ENCODE measurements at places on chromosomes 7 and 10. TPM values are rescaled to one million over a fixed set of nuclear protein-coding genes. Genes with fewer than 3 reads are reported as not detected.
A peak's percentile ranks its signal among the peaks of the same experiment; 100 is the strongest.

DNA sequence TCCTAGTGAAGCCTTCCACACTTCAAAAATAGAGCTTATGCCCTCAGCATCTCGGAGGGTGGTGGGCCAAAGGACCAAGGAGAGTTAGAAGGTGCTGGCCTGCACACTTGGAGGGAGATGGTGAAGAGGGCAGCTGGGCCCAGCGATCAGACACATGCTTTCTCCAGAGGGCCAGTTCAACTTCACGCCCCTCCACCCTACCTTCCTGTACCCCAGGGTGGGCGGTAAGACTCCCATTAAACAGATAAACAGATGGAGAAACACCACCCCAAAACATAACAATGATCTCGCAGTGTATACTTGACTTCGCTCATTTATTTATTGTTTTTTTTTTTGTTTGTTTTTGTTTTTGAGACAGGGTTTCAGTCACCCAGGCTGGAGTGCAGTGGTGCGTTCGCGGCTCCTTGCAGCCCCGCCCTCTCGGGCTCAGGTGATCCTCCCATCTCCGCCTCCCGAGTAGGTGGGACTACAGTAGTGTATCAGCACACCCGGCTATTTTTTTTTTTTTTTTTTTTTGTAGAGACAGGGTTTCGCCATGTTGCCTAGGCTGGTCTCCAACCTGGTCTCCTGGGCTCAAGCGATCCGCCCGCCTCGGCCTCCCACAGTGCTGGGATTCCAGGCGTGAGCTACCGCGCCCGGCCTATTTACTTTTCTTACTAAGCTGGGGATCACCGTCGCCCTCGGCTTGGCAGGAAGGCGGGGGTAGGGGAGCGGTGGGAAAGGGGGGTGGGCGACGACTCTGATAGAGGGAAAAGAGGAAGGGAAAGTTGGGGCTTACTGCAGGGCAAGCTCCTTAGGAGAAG, 1.8 kb downstream of the C10orf95 start:
- peak; percentile 79 for DNase-seq
- H3K27ac ChIP-seq, result no peak overlapping the region
- peaks cover 9% of the 10 kb centered on the region for H3K27me3 ChIP-seq
- peak overlapping the region; percentile 82 for H3K4me3 ChIP-seq

GRCh38 chr7:153423210-153423590, 629.0 kb upstream of the DPP6 start:
- no peak for DNase-seq
- no peak overlapping the region for H3K4me3 ChIP-seq
- no peak overlapping the region for H3K27ac ChIP-seq
- no peaks in the 10 kb centered on the region for H3K27me3 ChIP-seq
- H3K4me1 ChIP-seq, result no peaks in the 10 kb centered on the region

- H3K36me3 ChIP-seq, result peaks cover 42% of the 10 kb centered on the region
- DNase-seq, result no peak
- H3K4me3 ChIP-seq, result no peak overlapping the region
- peaks cover 8% of the 10 kb centered on the region for H3K4me1 ChIP-seq
Observed at GRCh38 chr7:141742229-141742628, 4.1 kb downstream of the SSBP1 start.

- no peaks in the 10 kb centered on the region for H3K27me3 ChIP-seq
- H3K36me3 ChIP-seq, result no peaks in the 10 kb centered on the region
- H3K27ac ChIP-seq, result no peak overlapping the region
- no peak overlapping the region for H3K4me3 ChIP-seq
Observed at GRCh38 chr10:63726867-63727266, 205.7 kb downstream of the REEP3 start.

DNA sequence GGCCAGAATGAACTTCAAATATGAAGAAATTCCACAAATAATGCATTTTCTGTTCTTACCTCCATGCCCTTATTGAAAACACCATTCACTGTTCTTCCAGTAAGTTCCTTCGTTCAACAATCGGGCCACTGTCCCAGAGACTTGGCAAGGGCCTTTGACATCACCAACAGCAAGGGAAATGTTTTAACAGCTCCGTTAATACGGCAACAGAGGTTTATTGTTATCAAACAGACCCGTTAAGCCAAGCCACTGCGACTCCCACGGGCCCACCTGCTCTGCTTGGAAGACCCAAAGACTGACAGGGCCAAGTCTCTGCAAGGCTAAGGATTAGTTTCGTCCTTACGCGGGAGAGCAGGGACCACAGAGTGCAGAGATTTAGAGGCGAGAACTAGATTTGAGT, 43.4 kb upstream of the LYZL1 start:
- no peaks in the 10 kb centered on the region for H3K27me3 ChIP-seq
- H3K4me1 ChIP-seq, result no peaks in the 10 kb centered on the region
- H3K4me3 ChIP-seq, result no peak overlapping the region
- no peak for DNase-seq
- H3K36me3 ChIP-seq, result no peaks in the 10 kb centered on the region

DNA sequence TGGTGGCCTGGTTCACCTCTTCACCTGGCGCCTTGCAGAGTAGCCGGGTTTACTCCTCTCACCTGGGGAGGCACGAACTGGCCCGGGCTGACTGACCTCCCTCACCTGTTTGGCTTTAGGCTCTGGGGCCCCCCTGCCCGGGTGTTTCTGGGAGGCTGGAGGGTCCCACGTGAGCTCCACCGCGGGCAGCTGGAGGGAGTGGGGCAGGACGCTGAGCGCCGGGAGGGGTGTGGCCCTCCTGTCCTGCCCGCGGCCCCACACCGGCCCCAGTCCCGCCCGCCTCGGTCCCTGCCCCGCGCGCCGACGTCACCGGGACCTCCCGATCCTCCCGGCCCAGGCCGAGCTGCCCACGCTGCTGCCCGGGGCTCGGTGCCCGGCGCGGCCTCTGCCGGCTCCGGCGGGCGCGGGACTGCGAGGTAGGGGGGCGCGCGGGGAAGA, at the start of gene AMZ1:
Gene AMZ1 (plus strand): TSS at position 322 of the 438 bp plus-strand sequence. CDS start 12,250 bp downstream, outside the sequence.
- no peaks in the 10 kb centered on the region for H3K36me3 ChIP-seq
- peak within 1 kb of the TSS; percentile 58 for H3K4me3 ChIP-seq
- H3K4me1 ChIP-seq, result peaks cover 7% of the 10 kb centered on the region
- DNase-seq, result peak; percentile 49

VWA2 gene
- total RNA-seq, result 0.09 TPM

DNA sequence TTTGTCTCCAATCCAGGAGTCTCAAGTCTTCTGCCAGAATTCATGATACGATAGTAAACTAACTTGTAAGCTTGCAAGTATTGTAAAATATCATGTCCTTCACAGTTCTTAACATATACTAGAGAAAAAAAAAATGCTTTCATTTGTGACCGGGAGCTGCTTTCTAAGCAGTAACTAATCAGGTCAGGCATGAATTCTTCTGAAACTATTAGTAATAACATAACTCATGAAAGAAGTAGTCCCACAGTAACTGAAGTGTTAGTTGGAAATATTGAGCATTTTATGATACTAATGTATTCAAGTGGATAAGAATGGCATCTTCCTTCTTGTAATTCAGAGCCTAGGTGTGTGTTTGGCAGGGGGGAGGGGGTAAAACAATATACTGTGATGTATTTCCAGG, 665.6 kb downstream of the DNAJB9 start:
- no peaks in the 10 kb centered on the region for H3K36me3 ChIP-seq
- DNase-seq, result no peak
- H3K27me3 ChIP-seq, result no peaks in the 10 kb centered on the region

ASB15 gene
- not detected for total RNA-seq

DNA sequence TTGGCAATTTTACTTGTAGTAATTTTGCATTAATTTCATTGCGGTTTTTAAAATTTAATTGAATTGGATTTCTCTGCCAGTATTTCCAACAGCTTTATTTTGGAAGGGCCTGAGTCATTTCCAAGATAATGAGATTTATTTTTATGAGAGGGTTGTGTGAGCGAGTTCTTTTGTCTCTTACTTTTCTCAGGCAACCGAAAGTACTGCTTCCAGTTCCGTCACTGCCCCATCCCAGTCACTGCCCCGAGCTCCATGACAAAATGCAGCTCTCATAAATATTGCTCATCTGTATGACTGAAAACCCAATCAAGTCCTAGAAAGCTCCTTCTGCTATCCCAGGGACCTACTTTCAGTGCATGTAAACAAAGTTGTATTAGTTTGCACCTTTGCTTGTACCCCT, 468.4 kb upstream of the SEMA3D start:
- no peaks in the 10 kb centered on the region for H3K36me3 ChIP-seq
- H3K27ac ChIP-seq, result no peak overlapping the region
- H3K27me3 ChIP-seq, result no peaks in the 10 kb centered on the region
- no peak for DNase-seq
- H3K4me3 ChIP-seq, result no peak overlapping the region

SLC18A3 gene
- not detected for total RNA-seq

DNA sequence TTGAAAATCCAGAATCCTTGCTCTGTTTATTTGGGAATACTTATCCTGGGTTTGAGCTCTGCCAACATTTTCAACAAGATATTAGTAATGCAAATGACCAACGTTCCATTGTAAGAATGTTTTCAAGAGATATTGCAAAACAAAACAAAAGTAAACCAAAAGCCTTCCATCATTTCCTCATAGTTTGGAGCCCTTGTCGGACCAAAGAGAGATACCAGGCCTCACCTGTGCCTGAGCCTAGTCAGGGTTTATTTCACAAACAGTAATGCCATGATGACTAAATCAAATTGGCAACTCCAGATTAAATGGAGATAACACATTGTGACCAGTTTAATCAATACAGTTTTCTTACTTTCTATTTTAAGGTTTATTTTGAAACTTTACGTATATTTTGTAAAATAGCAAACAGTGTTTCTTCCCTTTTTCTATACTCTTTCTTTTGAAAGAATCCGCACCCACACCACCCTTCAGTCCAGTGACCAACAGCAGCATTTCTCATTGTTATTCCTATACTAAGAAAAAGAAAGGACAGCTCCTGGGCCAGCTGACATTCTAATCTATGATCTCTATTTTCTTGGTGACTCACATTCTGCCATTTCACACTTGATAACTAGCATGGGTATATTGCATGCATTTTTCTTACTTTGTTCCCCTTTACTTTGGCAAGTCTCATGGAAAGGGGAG, 168.5 kb upstream of the MEOX2 start:
- H3K27ac ChIP-seq, result no peak overlapping the region
- H3K36me3 ChIP-seq, result no peaks in the 10 kb centered on the region
- H3K27me3 ChIP-seq, result no peaks in the 10 kb centered on the region
- no peak for DNase-seq
- no peak overlapping the region for H3K4me3 ChIP-seq

C7orf57 gene
- total RNA-seq, result not detected

CDNF gene
- 1.8 TPM for total RNA-seq

HELLS gene
- 314 TPM for total RNA-seq

GRCh38 chr10:727162-727790, 37.8 kb upstream of the DIP2C start:
- no peaks in the 10 kb centered on the region for H3K4me1 ChIP-seq
- H3K4me3 ChIP-seq, result no peak overlapping the region
- H3K27me3 ChIP-seq, result no peaks in the 10 kb centered on the region
- no peak for DNase-seq
- no peaks in the 10 kb centered on the region for H3K36me3 ChIP-seq
- H3K27ac ChIP-seq, result no peak overlapping the region

PRTFDC1 gene
- 26.4 TPM for total RNA-seq

MMP21 gene
- total RNA-seq, result not detected

GRCh38 chr7:155001756-155002410, 1.0 kb downstream of the PAXIP1 start:
- DNase-seq, result no peak
- H3K27ac ChIP-seq, result peak overlapping the region; percentile 75
- H3K4me1 ChIP-seq, result peaks cover 7% of the 10 kb centered on the region
- peak overlapping the region; percentile 93 for H3K4me3 ChIP-seq
- no peaks in the 10 kb centered on the region for H3K36me3 ChIP-seq

DNA sequence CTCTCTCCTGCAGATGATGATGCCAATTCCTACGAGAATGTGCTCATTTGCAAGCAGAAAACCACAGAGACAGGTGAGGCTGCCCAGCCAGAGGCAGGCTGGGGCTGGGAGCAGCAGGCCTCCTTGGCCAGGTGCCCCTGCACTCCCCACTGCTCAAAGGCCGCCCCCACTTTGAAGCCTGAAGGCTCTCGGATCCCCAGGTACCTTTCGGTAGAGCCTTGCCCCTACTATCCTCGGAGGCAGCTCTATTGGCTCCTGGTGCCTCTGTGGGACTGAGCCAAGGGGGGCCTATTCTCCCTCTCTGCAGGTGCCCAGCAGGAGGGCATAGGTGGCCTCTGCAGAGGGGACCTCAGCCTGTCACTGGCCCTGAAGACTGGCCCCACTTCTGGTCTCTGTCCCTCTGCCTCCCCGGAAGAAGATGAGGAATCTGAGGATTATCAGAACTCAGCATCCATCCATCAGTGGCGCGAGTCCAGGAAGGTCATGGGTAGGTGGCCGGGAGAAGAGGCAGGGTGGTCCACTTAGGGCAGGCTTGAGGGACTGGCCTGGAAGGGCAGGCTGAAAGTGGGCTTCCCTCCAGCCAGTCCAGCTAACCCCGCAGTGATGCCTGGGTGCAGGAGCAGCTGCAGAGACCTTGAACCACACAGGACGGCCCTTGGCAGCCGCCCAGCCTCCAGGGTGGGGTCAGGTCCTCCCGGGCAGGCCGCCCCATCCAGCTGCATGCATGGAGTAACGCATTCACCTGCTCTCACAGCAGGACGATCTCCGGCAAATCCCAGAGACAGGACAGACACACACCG, 14.1 kb downstream of the LAT2 start:
- H3K27ac ChIP-seq, result no peak overlapping the region
- no peaks in the 10 kb centered on the region for H3K36me3 ChIP-seq
- H3K4me1 ChIP-seq, result no peaks in the 10 kb centered on the region
- no peak for DNase-seq
- no peak overlapping the region for H3K4me3 ChIP-seq
- H3K27me3 ChIP-seq, result no peaks in the 10 kb centered on the region

DNA sequence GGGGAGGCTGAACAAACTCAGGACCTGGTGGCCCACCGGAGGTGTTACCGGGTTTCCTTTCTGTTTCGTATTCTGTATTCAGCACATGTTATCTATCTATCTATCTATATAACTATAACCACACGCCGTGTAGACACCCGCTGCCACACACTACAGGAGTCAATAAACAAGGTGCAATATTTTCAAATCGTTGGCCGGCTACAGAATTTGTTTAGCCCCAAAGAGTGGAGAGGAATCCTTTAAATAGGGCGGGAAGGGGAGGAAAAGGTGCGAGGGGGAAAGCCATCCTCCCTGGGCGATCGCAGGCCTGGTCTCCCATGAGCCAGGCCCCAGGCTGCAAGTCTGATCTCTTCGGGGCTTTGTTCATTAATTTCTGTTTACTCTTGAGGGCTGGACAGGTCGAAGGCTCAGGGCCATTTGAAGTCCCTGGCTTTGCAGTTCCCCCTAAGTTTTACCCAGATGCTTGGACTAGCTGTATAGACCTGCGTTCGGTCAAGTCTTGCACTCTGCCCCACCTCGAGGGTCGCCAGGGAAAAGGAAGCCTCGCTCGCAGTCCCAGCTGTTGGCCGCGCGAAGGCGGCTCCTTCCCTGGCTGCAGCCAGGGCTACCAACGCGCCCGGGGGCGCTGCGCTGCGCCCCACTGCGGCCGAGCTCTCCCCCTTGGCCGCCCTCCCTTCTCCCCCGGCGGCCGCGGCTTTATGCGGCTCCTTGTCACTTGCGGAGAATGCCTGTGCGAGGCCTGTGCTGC, 3.8 kb downstream of the NKX2-3 start:
- no peak for DNase-seq
- no peaks in the 10 kb centered on the region for H3K36me3 ChIP-seq
- peaks cover 100% of the 10 kb centered on the region for H3K27me3 ChIP-seq
- H3K27ac ChIP-seq, result no peak overlapping the region

TMEM178B gene
- total RNA-seq, result 2.9 TPM

Measured in neural progenitor cell (in vitro differentiated cells).